ENCODE measurements at places on chromosomes 12 and 14. TPM values are rescaled to one million over a fixed set of nuclear protein-coding genes. Genes with fewer than 3 reads are reported as not detected.

DNA sequence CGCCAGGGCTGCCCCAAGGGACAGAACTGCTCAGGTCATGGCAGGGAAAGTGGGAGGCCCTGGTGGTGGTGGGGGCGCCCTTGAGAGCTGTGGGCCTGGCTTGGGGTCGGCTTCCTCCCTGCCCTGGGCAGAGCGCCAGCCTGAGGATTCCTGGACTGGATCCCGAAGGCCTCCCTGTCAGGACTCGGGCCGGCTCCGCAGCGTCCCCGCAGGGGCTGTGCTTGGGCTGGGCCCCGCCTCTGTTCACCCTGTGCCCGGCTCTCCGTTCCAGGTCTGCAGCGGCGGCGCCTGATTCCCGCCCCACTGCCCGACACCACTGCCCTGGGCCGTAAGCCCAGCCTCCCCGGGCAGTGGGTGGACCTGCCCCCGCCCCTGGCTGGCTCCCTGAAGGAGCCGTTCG lies 39.9 kb downstream of the KIF26A start:
- DNase-seq: no peak

The SERPINA10 gene
- total RNA-seq: not detected

DNA sequence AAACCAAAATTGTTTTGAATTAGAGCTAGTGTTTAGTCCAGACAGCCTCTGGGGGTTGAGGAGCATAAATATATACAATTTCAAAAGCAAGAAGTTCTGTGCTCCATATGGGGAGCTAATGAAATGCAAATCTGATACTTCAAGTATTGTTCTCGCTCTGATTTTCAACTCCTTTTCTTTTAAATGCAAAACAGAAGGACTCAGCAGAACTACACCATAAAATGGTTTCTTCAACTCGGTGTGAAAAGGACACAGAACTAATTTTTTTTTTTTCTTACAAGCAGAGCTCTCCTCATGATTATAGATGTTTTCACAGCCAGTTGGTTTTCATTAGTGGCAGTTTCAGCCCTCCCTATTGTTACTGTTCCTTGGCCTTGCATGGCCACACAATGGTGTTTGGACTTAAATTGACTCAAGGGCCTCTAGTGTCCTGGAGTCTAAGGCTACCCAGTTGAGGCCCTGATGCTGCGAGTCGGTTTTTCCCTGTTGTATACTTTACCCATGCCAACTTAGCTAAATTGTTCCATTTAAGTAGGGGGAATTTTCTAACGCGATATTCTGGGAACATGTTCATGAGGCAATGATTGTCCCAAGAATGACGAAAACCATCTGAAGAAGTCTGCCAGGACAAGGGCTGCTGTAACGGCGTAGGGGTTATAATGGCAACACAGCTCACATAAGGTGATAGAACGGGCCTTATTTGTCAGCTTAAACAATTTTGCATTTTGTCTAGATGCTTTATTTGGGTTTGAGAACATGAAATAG lies 120.3 kb downstream of the GPR135 start:
- no peak for DNase-seq

GRCh38 chr14:52738409-52738808 lies 8.4 kb downstream of the STYX start:
- DNase-seq: no peak

- peak; percentile 52 for DNase-seq
These were observed 126.5 kb downstream of the DYRK2 start for GRCh38 chr12:67774983-67775587.

The SIX4 gene
- total RNA-seq: 11.3 TPM

The LRIG3 gene
- 57.4 TPM for total RNA-seq

The RPS6KL1 gene
- 17.7 TPM for total RNA-seq

DNA sequence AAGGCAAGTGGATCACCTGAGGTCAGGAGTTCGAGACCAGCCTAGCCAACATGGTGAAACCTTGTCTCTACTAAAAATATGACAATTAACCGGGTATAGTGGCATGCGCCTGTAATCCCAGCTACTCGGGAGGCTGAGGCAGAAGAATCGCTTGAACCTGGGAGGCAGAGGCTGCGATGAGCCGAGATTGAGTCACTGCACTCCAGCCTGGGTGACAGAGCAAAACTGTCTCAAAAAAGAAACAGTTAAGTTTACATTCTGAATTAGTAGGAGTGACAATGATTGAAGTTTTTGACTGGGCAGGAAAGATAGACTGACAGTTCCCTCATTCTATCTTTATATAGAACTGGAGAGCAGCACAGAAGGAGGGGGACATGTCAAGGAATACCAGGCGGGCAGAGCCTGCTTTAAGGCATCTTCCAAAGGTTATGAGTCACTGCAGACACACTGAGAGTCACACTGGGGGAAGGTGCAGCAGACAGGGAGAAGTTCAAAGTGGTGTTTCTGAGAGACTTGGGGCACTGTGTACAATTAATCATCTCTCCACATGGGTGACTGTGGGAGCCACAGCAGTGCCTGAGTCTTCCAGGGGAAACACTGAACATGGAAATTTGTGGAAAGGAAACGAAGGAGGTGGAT lies 42.8 kb upstream of the RNASE3 start:
- peak; percentile 73 for DNase-seq

DNA sequence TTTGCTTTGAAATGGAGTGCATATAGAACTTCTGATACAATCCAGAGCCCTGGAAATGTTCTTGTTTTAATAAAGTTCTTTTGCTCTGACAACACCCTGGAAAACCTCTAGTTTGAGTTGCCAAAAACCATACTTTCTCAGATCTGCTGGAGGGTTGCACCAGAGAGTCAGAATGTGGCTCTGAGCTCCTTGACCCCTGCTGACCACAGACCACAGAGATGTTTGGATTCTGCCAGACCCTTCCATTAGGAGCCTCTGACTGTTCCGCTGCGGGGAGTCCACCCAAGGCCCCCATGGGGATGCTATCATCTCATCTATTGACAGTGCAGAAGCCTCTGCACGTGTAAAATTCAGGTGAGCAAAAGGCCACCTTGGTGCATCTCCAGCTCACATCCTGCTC lies 332.6 kb downstream of the GLT1D1 start:
- DNase-seq: no peak

DNA sequence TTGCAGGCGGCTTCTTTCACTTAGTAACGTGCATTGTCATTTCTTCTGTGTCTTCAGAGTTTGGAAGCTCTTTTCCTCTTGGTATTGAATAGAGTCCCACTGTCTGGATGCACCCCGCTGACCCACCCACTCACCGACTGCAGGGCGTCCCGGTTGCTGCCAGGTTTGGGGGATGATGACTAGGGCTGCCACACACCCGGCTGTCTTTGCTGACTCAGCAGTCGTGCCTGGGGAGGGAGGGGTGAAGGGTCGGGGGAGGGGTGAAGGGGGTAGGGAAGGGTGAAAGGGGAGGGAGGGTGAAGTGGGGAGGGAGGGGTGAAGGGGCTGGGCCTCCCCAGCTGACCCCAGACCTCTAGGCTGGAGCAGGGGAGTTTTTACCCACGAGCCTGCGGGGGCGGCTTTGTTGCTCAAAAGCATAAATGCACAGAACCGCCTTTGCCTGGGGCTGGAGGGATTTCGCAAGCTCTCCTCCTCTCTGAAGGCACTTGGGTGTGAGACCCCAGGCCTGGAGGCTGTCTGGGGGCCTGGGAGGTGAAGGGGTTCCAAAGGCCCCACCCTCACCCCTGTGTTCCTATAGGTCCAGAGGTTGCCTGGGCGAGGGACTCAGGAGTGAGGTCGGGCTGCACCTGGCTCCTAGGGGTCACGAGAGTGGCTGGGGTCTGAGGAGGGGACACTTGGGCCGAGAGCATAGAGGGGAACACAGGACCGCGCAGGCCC lies 31.3 kb upstream of the ULK1 start:
- peak; percentile 13 for DNase-seq

DNA sequence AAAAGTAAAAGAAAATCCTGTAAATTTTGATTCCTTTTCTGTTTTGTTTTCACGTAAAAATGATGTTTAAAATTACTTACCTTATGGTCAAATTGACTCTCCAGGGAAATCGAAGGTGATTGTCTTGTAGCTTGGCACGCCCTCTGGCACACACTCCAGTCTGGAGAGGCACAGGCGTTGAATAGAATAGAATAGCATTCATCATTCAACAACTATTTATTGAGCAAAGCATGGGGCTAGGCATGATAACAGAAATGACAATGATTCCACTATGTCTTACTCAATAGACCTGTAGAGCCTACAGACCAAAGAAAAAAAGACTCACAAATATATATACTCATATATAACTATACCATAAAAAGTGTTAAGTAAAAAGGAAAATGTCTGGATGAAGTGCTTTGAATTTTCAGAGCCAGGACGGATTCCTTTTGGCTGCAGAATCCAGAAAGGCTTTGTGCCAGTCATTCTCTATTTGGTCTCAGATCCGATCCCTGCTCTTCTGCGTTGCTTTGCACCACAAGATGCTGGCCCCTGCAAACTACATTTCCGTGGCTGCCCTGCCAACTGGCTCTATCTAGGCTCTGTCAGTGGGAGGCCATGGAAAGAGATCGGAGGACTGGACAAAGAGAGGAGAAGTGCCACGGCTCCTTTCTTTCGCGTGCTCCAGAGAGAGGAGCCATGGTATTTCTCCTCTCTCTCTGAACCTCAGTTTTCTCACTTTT lies 231.8 kb downstream of the CRADD start:
- DNase-seq: no peak

The OSGEP gene
- 22.9 TPM for total RNA-seq

DNA sequence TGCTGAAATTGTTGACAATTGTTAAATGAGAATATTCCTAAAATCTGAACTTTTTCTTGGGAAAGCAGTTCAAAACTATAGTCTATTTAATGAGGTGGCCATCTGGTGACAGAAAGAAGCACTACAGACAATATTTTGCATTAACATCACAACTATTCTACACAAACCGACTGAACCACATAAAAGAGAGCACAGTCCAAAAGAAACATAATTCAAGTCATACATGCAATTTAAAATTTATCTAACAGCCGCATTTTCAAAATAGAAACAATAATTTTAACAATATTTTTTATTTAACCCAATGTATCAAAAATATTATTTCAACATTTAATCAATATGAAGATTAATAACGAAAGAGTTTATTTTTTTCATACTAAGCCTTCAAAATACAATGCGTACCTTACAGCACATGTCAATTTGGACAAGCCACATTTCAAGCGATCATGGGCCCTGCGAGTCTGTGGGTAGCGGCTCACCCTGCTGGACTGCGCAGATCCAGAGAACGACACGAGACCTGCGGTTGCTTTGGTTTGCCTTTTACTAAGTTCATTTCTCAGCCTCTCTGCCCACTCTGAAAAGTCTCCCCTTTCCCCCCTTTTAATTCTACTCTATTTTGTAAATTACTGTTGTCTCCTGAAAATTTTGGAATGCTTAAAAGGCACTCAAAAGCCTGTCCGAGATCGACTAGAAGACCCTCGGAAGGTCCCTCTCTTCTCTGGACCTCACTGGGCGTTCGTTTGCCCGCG lies 947 bp upstream of the LRRC9 start:
- peak; percentile 35 for DNase-seq

The TROAP gene
- total RNA-seq: 6.6 TPM

The REC8 gene
- total RNA-seq: 13.4 TPM

The ANKRD33 gene
- not detected for total RNA-seq

GRCh38 chr14:49487238-49487637 lies 98.9 kb downstream of the RPS29 start:
- DNase-seq: no peak

The POTEG gene
- total RNA-seq: not detected

DNA sequence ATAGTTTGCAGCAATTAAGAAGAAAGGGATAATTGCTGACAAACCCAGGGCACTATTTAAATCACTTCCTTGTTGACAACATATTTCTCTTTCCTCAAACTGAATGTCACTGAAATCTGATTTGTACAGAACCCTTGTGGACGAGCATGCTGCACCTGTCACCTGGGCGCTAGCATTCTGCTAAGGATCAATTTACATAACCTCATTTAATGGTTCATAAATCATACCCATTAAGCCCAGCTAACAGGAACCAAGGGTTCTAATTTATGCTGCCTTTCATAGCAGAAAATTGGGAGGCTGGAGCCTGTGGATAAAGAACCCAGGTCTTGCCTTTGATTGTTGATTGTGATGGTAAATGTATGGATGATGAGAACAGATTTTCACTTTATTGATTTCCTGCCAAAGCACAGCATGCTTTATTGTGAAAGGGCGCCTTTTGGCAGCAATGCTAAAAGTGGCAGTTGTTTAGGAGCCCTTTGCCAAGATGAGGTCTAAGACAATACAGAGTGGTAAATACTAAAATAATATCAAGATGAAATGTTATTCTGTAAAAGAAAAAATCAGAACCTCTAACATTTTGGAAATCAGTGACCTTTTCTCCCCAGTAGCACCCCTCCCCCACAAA lies 95.4 kb downstream of the NKX2-1 start:
- no peak for DNase-seq

The TAS2R31 gene
- not detected for total RNA-seq

- peak; percentile 13 for DNase-seq
These were observed 6.4 kb downstream of the APOLD1 start for GRCh38 chr12:12791756-12792369.

The AMN gene
- 2.5 TPM for total RNA-seq

DNA sequence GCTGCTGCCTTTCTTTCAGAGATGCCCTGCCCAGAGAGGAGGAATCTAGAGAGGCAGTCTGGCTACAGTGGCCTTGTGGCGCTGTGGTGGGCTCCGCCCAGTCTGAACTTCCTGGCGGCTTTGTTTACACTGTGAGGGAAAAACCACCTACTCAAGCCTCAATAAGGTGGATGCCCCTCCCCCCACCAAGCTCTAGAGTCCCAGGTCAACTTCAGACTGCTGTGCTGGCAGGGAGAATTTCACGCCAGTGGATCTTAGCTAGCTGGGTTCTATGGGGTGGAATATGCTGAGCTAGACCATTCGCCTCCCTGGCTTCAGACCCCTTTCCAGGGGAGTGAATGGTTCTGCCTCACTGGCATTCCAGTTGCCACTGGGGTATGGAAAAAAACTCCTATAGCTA lies 25.6 kb downstream of the SPATA7 start:
- DNase-seq: no peak

- DNase-seq: peak; percentile 32
These were observed 12.5 kb downstream of the P2RX7 start for GRCh38 chr12:121145221-121145620.

DNA sequence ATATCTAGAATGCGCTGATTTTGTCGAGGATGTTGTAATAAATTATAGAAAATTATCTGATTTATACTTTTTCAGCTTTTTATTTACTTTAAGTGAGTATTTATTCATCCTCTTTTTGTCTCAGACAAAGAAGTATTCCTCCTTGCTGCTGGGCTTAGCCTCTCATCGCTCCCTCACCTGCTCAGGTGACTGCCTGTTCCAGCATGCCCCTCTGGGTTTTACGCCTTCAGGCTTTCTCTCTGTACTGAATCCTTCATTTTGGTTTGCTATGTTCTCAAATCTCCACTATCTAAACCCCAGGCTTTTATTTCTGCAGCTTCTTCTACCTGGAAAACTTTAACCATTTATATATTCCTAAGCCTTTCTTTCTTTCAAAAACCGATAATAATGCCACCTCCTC lies 1650.9 kb upstream of the SEL1L start:
- no peak for DNase-seq

Data from renal cortical epithelial cell (primary cell).